CD4-positive, CD25-positive, alpha-beta regulatory T cell (primary cell): ENCODE measurements at places on chromosomes 12 and 14. TPM values are rescaled to one million over a fixed set of nuclear protein-coding genes. Genes with fewer than 3 reads are reported as not detected.
A peak's percentile ranks its signal among the peaks of the same experiment; 100 is the strongest.

DNA sequence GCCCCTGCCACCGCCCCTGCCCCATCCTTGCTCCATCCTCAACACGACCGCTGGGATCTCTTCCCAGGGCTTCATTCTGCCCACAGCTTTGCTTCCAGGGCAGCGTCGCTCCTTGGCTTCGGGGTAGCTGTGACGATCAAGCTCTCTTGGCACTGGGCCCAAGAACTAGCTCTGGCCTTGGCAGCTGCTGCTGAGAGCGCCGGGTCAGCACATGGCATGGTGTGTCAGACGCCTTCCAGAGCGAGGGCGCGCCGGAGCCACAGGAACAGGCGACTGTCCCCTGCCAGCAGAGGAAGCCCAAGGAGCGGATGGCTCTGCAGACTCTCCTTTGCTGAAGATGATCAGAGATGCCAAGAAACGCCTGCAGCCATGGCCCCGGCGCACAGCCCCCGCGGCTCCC lies 15.9 kb downstream of the RAB35 start:
- H3K4me3 ChIP-seq: no peak overlapping the region
- peaks cover 5% of the 10 kb centered on the region for H3K4me1 ChIP-seq
- peaks cover 91% of the 10 kb centered on the region for H3K36me3 ChIP-seq
- no peak overlapping the region for H3K27ac ChIP-seq

DNA sequence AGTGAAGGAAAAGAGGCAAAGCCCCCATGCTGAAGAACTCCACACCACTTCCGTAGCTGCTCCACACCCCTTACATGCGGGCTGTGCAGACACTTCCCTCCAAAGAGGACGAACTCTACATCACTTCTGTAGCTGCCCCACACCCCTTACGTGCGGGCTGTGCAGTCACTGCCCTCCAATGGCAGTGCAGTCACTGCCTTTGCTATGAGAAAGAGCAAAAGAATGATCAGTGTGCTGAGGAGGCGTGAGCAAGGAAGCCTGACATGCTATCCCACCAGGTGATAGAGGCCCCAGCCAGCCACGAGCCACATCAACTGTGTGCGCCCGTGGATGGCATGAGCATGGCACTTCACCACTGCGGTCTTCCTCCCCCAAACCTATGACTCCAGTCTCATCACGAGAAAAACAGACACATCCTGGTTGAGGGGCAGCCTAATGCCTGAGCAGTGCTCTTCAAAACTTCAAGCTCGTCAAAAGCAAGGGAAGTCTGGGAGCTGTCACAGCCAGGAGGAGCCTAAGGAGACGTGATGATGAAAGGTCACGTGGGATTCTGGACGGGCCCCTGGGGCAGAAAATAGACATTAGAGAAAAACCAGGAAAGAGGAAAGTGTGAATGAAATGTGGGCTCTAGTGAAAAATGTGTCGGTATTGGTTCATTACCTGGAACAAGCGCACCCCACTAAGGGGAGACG lies 60.8 kb upstream of the C14orf180 start:
- no peaks in the 10 kb centered on the region for H3K27me3 ChIP-seq
- DNase-seq: no peak
- no peaks in the 10 kb centered on the region for H3K36me3 ChIP-seq
- no peak overlapping the region for H3K27ac ChIP-seq

- H3K4me1 ChIP-seq: peaks cover 52% of the 10 kb centered on the region
- peak overlapping the region; percentile 55 for H3K27ac ChIP-seq
- H3K27me3 ChIP-seq: no peaks in the 10 kb centered on the region
- H3K36me3 ChIP-seq: no peaks in the 10 kb centered on the region
- peak; percentile 83 for DNase-seq
Measured at GRCh38 chr14:98136012-98136789, 1135.8 kb downstream of the BCL11B start.

DNA sequence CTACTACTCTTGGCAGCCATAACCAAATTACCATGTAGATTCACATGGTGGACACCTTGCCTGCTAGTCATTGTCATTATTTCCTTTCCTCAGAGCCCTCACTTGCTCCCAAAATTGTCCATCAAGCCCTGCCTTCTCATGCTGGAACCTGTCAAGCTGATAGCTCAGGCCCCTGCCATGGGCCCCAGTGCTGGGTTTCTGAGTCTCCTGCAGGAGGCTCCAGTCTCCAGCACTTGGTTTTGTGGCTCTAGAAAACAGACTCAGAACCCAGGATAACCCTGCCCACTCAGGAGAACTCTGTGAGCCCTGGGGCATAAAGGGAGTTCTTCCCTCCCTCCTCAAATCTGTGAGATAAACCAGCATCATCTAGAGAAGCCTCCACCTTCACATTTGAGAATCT lies 10.8 kb downstream of the KRT71 start:
- no peak for DNase-seq
- no peak overlapping the region for H3K4me3 ChIP-seq
- H3K4me1 ChIP-seq: no peaks in the 10 kb centered on the region

DNA sequence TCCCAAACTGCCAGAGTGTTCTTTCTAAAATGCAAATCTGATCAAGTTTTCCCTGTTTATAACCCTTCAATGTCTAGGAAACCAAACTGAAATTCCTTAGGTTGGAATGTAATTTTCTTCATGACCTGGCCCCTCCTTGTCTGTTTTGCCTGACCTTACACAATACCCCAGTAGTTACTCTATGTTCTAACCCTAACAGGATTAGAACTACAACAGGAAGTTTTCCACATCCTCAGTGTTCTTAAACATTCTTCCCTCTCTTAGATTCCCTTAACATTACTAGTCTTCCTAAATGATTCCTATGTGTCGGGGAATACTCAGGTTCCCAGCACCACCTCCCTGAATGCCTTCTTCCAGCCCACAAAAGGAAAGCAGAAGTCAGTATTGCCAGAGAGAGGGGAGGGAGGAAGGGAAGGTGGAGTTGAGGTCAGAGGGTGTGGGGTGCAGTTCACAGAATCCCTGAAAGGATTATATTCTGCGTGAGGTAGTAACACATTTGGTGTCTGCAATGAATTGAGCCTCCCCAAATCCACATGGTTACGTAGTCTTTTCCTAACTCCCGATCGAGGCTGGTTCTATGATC lies 72.6 kb downstream of the BBS10 start:
- H3K27me3 ChIP-seq: peaks cover 9% of the 10 kb centered on the region
- H3K4me3 ChIP-seq: no peak overlapping the region
- no peak for DNase-seq
- H3K27ac ChIP-seq: no peak overlapping the region
- H3K36me3 ChIP-seq: no peaks in the 10 kb centered on the region

- H3K4me3 ChIP-seq: no peak overlapping the region
- H3K4me1 ChIP-seq: no peaks in the 10 kb centered on the region
- no peak for DNase-seq
- peaks cover 32% of the 10 kb centered on the region for H3K36me3 ChIP-seq
- H3K27ac ChIP-seq: no peak overlapping the region
- H3K27me3 ChIP-seq: no peaks in the 10 kb centered on the region
Measured at GRCh38 chr14:55684956-55685584, 105.1 kb downstream of the KTN1 start.

GRCh38 chr12:20403230-20403629 lies 34.9 kb downstream of the PDE3A start:
- H3K27ac ChIP-seq: no peak overlapping the region
- no peak overlapping the region for H3K4me3 ChIP-seq
- no peaks in the 10 kb centered on the region for H3K4me1 ChIP-seq
- no peaks in the 10 kb centered on the region for H3K27me3 ChIP-seq
- DNase-seq: no peak

GRCh38 chr12:10722905-10723746 lies at the start of gene YBX3:
YBX3 (minus strand) TSS chr12:10723323; CDS start chr12:10723111, 212 bp downstream.
- no peak within 1 kb of the TSS for H3K27ac ChIP-seq
- H3K36me3 ChIP-seq: no peaks in the 10 kb centered on the region
- H3K4me1 ChIP-seq: peaks cover 10% of the 10 kb centered on the region

GRCh38 chr12:122669397-122670070 lies 33.6 kb downstream of the HCAR2 start:
- H3K4me3 ChIP-seq: no peak overlapping the region
- no peaks in the 10 kb centered on the region for H3K4me1 ChIP-seq
- H3K27me3 ChIP-seq: no peaks in the 10 kb centered on the region
- H3K36me3 ChIP-seq: no peaks in the 10 kb centered on the region

GRCh38 chr12:29610473-29611170 lies 113.1 kb upstream of the OVCH1 start:
- no peak overlapping the region for H3K27ac ChIP-seq
- no peaks in the 10 kb centered on the region for H3K4me1 ChIP-seq
- DNase-seq: no peak
- H3K27me3 ChIP-seq: no peaks in the 10 kb centered on the region
- no peak overlapping the region for H3K4me3 ChIP-seq

DNA sequence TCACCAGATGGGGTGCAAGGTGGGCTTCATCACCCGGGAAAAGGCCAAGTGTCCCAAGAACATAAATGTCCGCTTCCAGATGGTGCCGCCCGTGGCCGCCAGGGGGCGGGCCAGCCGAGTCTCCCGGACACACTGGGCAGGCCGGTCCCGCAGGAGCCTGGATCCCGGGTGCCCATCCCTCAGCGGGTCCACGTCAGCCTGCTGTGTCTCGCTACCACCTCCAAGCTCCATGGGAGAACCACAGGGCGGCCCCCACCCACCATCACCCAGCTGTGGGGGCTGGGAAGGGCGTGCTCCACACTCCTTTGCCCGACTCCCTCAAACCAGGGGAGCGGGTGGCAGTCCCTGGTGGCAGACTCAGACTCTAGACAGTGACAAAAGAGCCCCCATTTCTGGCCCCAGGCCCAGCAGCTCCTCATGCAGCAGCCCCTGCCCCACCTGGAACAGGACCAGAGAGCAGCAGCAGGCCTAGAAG lies 22.0 kb upstream of the NUDT14 start:
- H3K27ac ChIP-seq: no peak overlapping the region
- DNase-seq: peak; percentile 51
- H3K4me1 ChIP-seq: peaks cover 12% of the 10 kb centered on the region
- H3K4me3 ChIP-seq: no peak overlapping the region
- H3K36me3 ChIP-seq: no peaks in the 10 kb centered on the region

DNA sequence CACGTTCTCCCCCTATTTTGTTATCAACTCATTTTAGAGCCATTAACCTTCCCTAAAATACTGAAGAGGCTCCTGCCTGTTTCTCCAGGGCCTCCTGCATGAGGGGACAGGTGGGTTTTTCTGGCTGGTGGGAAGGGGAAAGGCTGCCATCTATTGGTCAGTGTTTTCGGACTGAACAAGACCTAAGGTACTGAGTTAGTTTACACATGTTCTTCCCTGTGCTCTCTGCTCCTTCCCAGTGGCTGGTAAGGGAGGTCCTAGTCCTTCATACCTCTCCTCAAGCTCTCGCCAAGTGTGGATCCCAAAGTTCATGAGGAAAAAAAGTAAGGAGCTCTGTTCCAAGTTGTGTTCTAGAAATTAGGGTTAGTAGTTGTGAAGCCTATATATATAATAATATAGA lies 357.5 kb downstream of the FSCB start:
- no peak for DNase-seq
- no peaks in the 10 kb centered on the region for H3K27me3 ChIP-seq
- no peaks in the 10 kb centered on the region for H3K4me1 ChIP-seq

- no peak for DNase-seq
- H3K4me3 ChIP-seq: no peak overlapping the region
- peaks cover 6% of the 10 kb centered on the region for H3K4me1 ChIP-seq
- H3K27me3 ChIP-seq: no peaks in the 10 kb centered on the region
- no peaks in the 10 kb centered on the region for H3K36me3 ChIP-seq
Measured at GRCh38 chr14:32009976-32010581, 67.0 kb upstream of the ARHGAP5 start.

DNA sequence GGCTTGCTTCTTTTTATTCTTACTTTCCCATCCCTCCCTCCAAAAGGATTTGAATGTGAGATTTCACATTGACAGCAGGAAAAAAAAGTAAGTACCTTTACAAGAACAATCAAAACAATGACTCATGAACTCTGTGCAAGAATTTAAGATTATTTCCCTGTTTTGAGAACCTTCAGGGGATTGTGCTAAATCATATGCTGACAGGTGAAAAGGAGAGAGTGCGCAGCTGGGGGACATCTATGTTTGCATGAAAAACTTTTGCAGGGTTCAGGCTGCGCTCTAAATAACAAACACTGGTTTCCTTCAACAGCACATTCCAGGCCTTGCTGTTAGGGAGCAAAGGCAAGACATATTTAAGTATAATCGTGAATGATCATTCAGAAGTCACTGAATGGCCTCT lies 27.3 kb downstream of the RERG start:
- H3K4me1 ChIP-seq: no peaks in the 10 kb centered on the region
- DNase-seq: no peak
- no peak overlapping the region for H3K4me3 ChIP-seq
- H3K27ac ChIP-seq: no peak overlapping the region
- peaks cover 12% of the 10 kb centered on the region for H3K27me3 ChIP-seq
- no peaks in the 10 kb centered on the region for H3K36me3 ChIP-seq

GRCh38 chr14:90383731-90384542 lies 12.9 kb upstream of the CALM1 start:
- peak overlapping the region; percentile 98 for H3K27ac ChIP-seq
- peaks cover 31% of the 10 kb centered on the region for H3K4me1 ChIP-seq
- DNase-seq: peak; percentile 91
- no peaks in the 10 kb centered on the region for H3K27me3 ChIP-seq
- peak overlapping the region; percentile 73 for H3K4me3 ChIP-seq

DNA sequence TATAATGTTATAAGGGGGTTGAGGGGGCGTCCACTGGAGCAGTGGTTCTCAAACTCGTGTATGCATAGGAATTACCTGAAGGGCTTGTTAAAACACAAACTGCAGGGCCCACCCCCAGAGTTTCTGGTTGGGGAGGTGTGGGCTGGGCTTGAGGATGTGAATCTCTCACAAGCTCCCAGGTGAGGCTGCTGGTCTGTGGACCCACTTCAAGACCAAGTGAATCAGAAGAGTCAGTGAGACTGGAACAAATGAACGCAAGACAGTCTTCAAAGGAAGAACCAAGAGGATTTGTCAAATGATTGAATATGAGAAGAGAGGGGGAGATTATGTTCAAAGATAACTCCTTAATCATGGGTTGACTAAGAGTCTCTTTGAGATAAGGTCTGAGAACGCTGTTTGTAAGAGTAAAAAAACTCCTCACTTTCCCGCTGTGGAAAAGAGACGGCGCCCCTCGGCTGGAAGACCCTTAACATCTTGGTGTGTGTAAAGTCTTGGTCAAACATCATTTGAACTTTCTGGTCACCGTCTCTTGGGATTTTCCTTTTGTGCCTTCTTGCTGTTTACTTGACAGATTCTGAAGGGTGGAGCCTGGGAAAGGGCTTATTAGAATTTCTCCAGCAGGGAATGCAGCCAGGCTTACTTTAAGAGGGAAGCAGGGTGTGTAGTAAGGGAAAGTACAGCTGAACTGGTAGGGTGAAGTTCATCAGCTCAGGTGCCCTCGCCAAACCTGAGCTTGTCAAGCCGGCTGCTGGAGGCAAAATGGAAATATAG lies 5.3 kb upstream of the FOXN3 start:
- DNase-seq: no peak
- no peaks in the 10 kb centered on the region for H3K36me3 ChIP-seq
- peaks cover 18% of the 10 kb centered on the region for H3K4me1 ChIP-seq
- no peaks in the 10 kb centered on the region for H3K27me3 ChIP-seq
- H3K4me3 ChIP-seq: no peak overlapping the region

Gene FAM234B
- 4.5 TPM for total RNA-seq

Gene POU6F1
- total RNA-seq: 25.1 TPM

Gene PTGER2
- total RNA-seq: 23.1 TPM

Gene ERBB3
- 0.69 TPM for total RNA-seq

Gene IL22
- total RNA-seq: not detected

Gene BIN2
- total RNA-seq: 273 TPM

Gene KLRK1
- total RNA-seq: 2.7 TPM
